Esophagus mucosa (tissue), 1 donor: ENCODE measurements at places on chromosomes 16 and 17.
A peak's percentile ranks its signal among the peaks of the same experiment; 100 is the strongest.

- ATAC-seq: peak; percentile 74
Measured at GRCh38 chr17:51224402-51225262, 35.2 kb downstream of the MBTD1 start.

DNA sequence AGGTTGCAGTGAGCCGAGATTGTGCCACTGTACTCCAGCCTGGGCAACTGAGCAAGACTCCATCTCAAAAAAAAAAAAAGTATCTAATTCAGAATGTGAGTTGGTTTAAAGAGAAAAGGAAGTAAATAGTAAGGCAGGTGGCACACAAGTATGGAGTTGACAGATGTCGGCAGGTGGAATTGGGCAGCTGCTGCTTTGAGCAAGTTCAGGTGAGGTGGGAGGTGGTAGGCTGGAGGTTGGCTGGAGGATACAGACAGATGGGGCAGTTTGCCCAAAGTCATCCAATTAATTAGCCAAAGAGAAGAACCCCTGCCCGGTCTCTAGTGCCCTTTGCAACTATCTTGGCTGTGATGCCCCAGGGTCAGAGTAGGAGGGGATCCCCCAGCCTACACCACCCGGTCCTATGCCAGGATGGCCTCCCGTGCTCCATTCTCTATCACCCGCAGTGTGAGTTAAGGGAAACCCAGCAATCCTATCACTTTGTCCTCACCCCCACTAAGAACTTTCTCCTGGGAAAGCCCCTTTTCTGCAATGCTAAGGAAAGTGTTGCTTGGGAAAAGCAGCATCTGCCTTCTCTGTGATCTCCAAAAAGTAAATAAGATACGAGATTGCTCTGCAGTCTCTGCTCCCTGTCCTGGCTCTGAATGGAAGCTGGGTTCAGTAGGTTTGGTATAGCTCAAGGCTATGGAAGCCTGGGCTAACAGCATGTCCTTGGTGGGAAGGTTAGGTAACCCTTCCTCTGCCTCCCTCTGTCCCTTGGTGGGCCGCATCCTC, 32.2 kb downstream of the SLC12A3 start:
- ATAC-seq: peak; percentile 25

GRCh38 chr17:43573579-43574321, 27.6 kb upstream of the ETV4 start:
- ATAC-seq: no peak

- peak; percentile 10 for ATAC-seq
Measured at GRCh38 chr16:88499836-88500251, 46.8 kb downstream of the ZFPM1 start.

GRCh38 chr16:4048481-4048880, 67.8 kb downstream of the ADCY9 start:
- no peak for ATAC-seq
